Left lobe of liver (tissue), 2 donors: ENCODE measurements at places on chromosomes 7 and 10. TPM values are rescaled to one million over a fixed set of nuclear protein-coding genes. Genes with fewer than 3 reads are reported as not detected.

GRCh38 chr10:20616056-20616671 lies 280.9 kb downstream of the NEBL start:
- no peak for DNase-seq

COX19 gene
- 5.2 TPM for total RNA-seq

DNA sequence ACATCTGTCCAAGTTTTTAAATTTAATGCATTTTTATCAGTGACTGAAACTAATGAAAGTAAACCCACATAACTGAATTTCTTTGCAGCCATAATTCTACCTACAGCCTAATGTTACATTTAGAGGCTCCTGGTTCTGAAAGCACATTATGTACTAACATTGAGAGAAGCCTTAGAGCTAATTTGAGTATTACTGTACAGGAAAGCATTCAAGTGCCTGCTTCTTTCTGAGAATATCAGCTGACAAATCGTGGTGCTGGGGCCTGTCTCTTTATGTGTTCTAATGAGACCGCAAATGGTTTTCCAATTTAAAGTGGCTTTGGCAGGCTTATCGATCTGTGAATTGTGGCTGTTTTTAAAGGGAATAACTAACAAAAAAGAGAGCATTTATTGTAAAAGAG lies 32.3 kb upstream of the DGKB start:
- DNase-seq, result no peak

NKX1-2 gene
- 0.05 TPM for total RNA-seq

- DNase-seq, result no peak
Observed at GRCh38 chr10:64115908-64116643, 594.9 kb downstream of the REEP3 start.

EXOSC1 gene
- 10.3 TPM for total RNA-seq

CC2D2B gene
- 0.10 TPM for total RNA-seq

- DNase-seq, result no peak
Observed at GRCh38 chr10:113425008-113425407, 127.8 kb upstream of the HABP2 start.

PIP gene
- total RNA-seq, result not detected

GRCh38 chr10:88991161-88991898 lies 732 bp downstream of the FAS start:
- DNase-seq, result peak; percentile 81
